ENCODE measurements at places on chromosomes 16 and 17. TPM values are rescaled to one million over a fixed set of nuclear protein-coding genes. Genes with fewer than 3 reads are reported as not detected.

GRCh38 chr17:59155439-59156177 lies at the start of gene PRR11:
TSS of gene PRR11 (plus strand) at chr17:59155746. CDS start at chr17:59169753, 14,007 bp downstream.
- H3K4me1 ChIP-seq: peaks cover 28% of the 10 kb centered on the region
- H3K27ac ChIP-seq: no peak within 1 kb of the TSS
- DNase-seq: peak; percentile 88
- no peaks in the 10 kb centered on the region for H3K27me3 ChIP-seq
- H3K4me3 ChIP-seq: no peak within 1 kb of the TSS

CMTM4 gene
- 110 TPM for total RNA-seq

DNA sequence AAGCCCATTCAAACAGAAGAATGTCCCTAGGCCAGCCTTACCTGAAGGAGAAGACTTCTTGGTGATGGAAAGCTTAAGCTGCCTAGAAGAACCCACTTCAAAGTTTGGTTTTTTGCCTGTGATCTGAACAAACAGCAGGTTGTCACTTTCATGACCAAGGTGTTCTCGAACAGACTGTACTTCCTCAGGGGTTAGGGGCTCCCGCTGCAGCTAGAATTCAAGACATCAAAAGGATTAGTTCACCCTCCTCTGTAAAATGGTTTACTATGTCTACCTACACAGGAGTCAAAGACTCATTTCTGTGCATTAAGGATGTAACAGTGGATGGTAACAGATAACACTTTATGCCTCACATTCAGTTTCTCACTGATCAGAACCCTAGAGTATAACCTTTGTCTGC lies 13.2 kb downstream of the CIAPIN1 start:
- no peaks in the 10 kb centered on the region for H3K4me1 ChIP-seq
- DNase-seq: no peak
- H3K36me3 ChIP-seq: peaks cover 53% of the 10 kb centered on the region
- no peak overlapping the region for H3K27ac ChIP-seq

DNA sequence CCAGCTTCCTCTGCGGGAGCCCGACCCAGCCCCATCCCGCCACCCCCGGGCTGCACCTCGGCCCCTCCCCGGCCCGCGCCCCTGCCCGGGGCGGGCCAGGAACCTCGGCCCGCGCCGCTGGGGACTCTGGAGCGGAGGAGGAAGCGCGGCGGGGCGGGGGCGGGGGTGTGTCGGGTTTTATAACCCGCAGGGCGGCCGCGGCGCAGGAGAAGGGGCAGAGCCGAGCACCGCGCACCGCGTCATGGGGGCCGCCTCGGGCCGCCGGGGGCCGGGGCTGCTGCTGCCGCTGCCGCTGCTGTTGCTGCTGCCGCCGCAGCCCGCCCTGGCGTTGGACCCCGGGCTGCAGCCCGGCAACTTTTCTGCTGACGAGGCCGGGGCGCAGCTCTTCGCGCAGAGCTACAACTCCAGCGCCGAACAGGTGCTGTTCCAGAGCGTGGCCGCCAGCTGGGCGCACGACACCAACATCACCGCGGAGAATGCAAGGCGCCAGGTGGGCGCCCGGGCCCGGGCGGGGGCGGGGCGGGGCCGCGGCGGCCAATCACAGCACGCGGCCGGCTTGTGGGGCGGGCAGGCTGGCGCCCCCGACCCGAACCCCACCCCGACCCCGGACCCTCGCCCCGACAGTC lies at the start of gene ACE:
TSS of gene ACE (plus strand) at position 208 of the 626 bp plus-strand sequence. CDS start at position 242, 34 bp downstream.
- peaks cover 11% of the 10 kb centered on the region for H3K36me3 ChIP-seq
- peak within 1 kb of the TSS; percentile 79 for H3K4me3 ChIP-seq
- no peaks in the 10 kb centered on the region for H3K27me3 ChIP-seq
- H3K27ac ChIP-seq: no peak within 1 kb of the TSS
- H3K4me1 ChIP-seq: no peaks in the 10 kb centered on the region

CARD14 gene
- total RNA-seq: 5.9 TPM

DNA sequence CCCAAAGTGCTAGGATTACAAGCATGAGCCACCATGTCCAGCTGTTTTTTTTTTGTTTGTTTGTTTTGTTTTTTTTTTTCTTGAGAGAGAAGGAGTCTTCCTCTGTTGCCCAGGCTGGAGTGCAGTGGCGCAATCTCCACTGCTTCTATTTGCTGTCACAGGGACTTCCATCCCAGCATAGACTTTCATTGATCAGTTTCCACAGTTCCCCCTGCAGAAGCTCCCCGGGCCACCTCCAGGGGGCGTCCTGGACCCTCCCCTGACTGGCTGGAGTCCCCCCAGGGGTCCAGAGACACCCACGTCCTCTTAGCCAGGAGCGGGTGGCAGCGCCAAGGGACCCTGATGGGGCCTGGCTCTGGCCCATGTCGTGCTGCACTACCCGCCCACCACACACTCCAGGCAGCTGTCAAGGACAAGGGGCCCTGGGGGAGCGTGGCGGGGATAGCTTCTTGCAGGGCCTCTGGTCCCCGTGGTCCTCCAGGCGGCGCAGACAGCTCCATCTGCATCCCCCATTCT lies 3.1 kb upstream of the NPW start:
- H3K27me3 ChIP-seq: peaks cover 41% of the 10 kb centered on the region
- H3K4me3 ChIP-seq: no peak overlapping the region
- peaks cover 8% of the 10 kb centered on the region for H3K4me1 ChIP-seq

DNA sequence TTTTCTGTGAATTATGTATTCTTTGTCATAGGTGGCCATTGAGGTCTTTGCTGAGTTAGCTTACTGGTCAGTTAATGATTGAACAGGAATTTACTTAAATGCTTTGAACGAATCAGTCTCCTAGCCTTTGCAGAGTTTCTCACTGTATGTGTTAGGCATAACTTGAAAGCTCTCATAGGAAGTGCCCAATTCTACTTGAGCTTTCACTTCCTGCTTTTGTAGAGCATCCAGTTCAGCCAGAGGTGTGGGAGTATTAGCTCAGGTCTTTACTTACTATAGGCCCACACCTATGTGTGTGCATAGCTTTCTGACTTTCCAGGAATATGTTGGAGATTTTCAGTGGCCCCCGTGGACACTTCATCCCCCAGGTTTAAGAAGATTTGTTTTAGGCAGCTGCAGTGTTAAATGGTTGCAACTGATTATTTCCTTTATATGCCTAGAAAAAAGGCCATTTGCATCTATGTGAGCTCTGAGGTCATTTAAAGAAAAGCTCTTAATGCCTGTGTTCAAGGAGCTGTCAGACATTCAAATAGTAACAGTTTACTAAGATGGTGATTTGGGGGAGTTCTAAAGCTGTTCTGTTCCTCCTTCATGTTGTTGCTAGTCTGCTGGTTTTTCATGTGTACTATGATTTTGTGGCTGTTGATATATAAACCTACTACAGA lies 62.3 kb downstream of the PHKB start:
- H3K4me3 ChIP-seq: no peak overlapping the region
- no peaks in the 10 kb centered on the region for H3K27me3 ChIP-seq
- H3K4me1 ChIP-seq: peaks cover 16% of the 10 kb centered on the region
- peak overlapping the region; percentile 44 for H3K27ac ChIP-seq

- H3K4me1 ChIP-seq: no peaks in the 10 kb centered on the region
- DNase-seq: peak; percentile 69
- peaks cover 45% of the 10 kb centered on the region for H3K27me3 ChIP-seq
- H3K27ac ChIP-seq: no peak overlapping the region
- H3K36me3 ChIP-seq: no peaks in the 10 kb centered on the region
Observed at GRCh38 chr17:42937712-42938596, 26.3 kb downstream of the AARSD1 start.

MAF gene
- total RNA-seq: 0.97 TPM

- H3K4me3 ChIP-seq: peak overlapping the region; percentile 96
- peak overlapping the region; percentile 76 for H3K27ac ChIP-seq
- peaks cover 63% of the 10 kb centered on the region for H3K36me3 ChIP-seq
- peak; percentile 13 for DNase-seq
- no peaks in the 10 kb centered on the region for H3K27me3 ChIP-seq
Observed at GRCh38 chr16:67805718-67806427, 487 bp downstream of the RANBP10 start.

- H3K4me3 ChIP-seq: no peak overlapping the region
- H3K36me3 ChIP-seq: no peaks in the 10 kb centered on the region
- no peaks in the 10 kb centered on the region for H3K4me1 ChIP-seq
- H3K27me3 ChIP-seq: no peaks in the 10 kb centered on the region
- DNase-seq: no peak
- H3K27ac ChIP-seq: no peak overlapping the region
Observed at GRCh38 chr17:70208080-70208794, 38.9 kb downstream of the KCNJ2 start.

DNA sequence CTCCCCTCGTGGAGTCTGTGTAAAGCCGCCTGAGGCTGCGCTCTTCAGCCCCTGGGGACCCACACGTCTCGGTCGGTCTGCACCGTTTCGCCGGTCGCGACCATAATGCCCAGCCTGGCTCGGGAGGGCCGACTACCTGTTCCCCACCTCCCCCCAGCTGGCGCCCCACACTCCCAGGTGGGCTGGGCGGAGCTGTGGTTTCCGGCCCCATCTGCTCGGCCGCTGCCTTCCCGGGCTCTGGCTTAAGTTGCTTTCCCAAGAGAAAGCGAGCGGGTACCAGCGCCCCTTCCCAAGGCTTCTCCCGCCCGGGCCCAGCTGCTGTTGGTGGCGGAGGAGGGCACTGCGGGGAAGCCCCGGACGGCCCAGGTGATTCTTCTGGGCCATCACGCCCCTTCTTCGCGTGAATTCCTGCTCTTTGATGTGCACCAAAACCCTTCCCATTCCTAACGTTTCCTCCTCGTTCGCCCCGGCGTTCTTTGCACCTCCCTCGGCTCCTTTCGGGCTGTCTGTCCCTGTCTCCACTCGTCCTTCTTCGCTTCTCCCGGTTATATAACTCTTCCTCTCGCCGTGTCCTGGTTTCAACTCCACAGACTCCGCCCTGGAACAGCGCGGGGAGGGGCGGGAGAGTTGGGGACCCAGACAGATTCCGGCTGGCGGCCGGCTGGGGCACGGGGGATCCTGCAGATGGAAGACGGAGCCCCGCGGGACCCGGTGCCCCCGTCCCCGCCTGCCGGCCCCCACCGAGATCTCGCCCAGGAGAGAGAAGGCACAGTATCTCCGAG lies 2.0 kb downstream of the KDM6B start:
- peaks cover 50% of the 10 kb centered on the region for H3K4me1 ChIP-seq
- H3K36me3 ChIP-seq: peaks cover 73% of the 10 kb centered on the region
- DNase-seq: peak; percentile 46

CAVIN1 gene
- total RNA-seq: 6.7 TPM

DNA sequence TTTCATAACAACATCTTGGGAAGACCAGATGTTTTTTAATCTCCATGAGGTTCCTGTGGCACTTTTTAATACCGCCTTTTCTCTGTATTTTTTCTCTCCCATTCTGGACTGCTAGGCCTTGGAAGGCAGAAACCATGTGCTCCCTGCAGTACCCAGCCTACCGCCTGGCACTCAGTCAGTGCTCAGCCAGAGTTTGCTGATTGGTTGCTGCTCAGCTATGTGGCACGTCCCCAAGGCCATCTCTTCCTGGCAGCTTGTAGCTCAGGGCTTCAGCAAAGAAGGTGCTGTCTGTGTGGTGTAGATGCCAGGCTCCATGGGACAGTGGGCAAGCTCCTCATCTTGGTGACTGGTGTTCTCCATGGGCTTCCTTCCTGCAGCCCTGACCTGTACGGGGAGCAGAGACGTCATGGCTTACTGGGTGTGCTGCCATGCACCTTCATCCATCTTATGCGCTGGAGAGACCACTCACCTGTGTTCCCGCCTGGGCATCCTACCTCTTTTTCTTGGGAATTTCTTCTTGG lies 86.7 kb downstream of the CLEC16A start:
- H3K36me3 ChIP-seq: no peaks in the 10 kb centered on the region
- H3K27me3 ChIP-seq: no peaks in the 10 kb centered on the region
- peaks cover 10% of the 10 kb centered on the region for H3K4me1 ChIP-seq
- no peak overlapping the region for H3K4me3 ChIP-seq

DNA sequence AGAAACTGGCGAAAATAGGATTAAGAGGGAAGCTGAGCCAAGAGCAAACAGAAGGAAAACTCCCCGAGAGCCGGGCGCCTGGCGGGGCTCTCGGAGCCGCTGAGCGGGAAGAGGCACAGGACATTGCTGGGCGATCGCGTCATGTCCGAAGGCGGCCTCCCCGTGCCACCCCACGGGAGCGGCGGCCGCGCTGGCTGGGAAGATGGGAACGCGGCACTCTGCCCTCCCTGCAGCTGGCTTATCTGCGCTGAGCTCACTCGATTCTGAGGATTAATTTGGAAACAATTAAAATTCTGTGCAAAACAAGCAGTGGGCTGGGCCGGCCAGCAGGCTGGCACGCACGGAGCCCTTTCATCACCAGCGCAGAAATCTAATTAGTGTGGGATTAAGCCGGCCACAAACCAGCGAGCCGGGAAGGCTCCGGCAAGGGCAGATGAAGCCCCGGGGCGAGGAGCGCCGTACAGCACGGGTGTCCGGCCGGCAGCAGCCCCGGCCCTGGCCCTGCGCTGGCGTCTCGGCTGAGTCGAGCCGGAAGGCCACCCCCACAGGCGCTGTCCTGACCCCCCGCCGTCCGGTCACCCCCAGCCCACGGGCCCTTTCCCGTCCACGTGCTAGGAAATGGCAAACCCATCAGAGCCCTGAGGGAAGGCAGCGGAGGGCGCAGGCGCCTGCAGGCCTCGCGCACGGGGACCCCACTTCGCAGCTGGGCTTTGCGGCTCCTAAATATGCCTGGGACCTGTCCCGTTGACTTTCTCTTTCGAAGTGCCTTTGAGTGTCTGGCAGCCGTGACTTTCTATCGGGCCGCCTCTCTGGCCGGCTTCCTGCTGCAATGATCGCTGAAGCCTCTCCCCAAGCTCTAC lies 37.9 kb downstream of the SOX8 start:
- DNase-seq: no peak
- peak overlapping the region; percentile 54 for H3K4me3 ChIP-seq
- peaks cover 12% of the 10 kb centered on the region for H3K4me1 ChIP-seq

- no peaks in the 10 kb centered on the region for H3K36me3 ChIP-seq
- no peak overlapping the region for H3K27ac ChIP-seq
- no peak for DNase-seq
- no peaks in the 10 kb centered on the region for H3K4me1 ChIP-seq
- no peak overlapping the region for H3K4me3 ChIP-seq
Observed at GRCh38 chr16:25771812-25772568, 80.2 kb downstream of the HS3ST4 start.

- H3K4me3 ChIP-seq: no peak overlapping the region
- H3K4me1 ChIP-seq: no peaks in the 10 kb centered on the region
- no peak overlapping the region for H3K27ac ChIP-seq
- DNase-seq: no peak
- H3K27me3 ChIP-seq: peaks cover 15% of the 10 kb centered on the region
Observed at GRCh38 chr16:8727131-8727806, 52.9 kb downstream of the ABAT start.

MYO19 gene
- 156 TPM for total RNA-seq

GRCh38 chr16:75264999-75265910 lies 13.8 kb upstream of the BCAR1 start:
- H3K27ac ChIP-seq: peak overlapping the region; percentile 90
- peak; percentile 75 for DNase-seq
- peaks cover 54% of the 10 kb centered on the region for H3K36me3 ChIP-seq
- H3K27me3 ChIP-seq: no peaks in the 10 kb centered on the region
- H3K4me3 ChIP-seq: peak overlapping the region; percentile 89
- H3K4me1 ChIP-seq: peaks cover 59% of the 10 kb centered on the region

SETD1A gene
- 30.5 TPM for total RNA-seq

- H3K27me3 ChIP-seq: peaks cover 60% of the 10 kb centered on the region
- H3K4me3 ChIP-seq: peak overlapping the region; percentile 59
- no peak for DNase-seq
- peaks cover 39% of the 10 kb centered on the region for H3K36me3 ChIP-seq
- H3K4me1 ChIP-seq: peaks cover 28% of the 10 kb centered on the region
Observed at GRCh38 chr17:81395600-81396277, 482 bp downstream of the BAHCC1 start.

- no peak overlapping the region for H3K27ac ChIP-seq
- no peak overlapping the region for H3K4me3 ChIP-seq
- no peaks in the 10 kb centered on the region for H3K36me3 ChIP-seq
- no peaks in the 10 kb centered on the region for H3K27me3 ChIP-seq
- peaks cover 15% of the 10 kb centered on the region for H3K4me1 ChIP-seq
Observed at GRCh38 chr17:32520737-32521404, 34.1 kb downstream of the CDK5R1 start.
